Right renal cortex interstitium (tissue), 3 donors: ENCODE measurements at places on chromosomes 4 and X.
A peak's percentile ranks its signal among the peaks of the same experiment; 100 is the strongest.

DNA sequence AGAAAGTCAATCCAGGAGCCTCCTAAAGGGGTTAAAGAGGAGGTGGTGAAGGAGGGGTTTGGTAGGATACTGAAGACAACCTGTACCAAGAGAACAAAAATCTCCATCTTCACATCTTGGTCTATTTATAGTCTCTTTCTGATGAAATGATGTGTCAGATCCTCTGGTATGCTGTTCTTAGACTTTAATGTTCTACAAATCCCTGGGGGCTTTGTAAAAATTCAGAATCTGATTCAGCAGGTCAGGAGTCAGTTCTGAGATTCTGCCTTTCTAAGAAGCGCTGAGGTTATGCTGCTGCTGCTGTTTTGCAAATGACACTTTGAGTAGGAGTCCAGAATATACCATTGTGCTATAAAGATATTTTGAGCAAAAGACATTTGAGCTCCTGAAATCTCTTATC lies 172.9 kb upstream of the GLRA2 start:
- no peak for DNase-seq

DNA sequence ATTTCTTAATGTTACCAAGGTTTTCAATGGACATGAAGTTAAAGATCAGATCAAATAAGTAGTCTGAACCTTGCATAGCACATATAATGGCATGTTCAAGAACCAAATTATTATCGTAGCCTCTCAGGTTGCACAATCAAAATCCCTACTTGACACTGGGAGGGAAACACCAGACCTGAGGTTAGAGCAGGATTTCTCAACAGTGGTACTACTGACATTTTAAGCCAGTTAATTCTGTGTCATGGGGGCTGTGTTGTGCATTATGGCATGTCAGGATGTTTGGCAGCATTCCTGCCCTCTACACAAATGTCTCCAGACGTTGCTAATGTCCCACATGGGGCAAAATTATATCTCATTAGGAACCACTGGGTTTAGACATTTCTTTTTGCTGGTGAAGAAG lies 20.8 kb downstream of the RLIM start:
- no peak for DNase-seq

- DNase-seq: no peak
Observed at GRCh38 chrX:37745835-37746217, 34.0 kb upstream of the CYBB start.

DNA sequence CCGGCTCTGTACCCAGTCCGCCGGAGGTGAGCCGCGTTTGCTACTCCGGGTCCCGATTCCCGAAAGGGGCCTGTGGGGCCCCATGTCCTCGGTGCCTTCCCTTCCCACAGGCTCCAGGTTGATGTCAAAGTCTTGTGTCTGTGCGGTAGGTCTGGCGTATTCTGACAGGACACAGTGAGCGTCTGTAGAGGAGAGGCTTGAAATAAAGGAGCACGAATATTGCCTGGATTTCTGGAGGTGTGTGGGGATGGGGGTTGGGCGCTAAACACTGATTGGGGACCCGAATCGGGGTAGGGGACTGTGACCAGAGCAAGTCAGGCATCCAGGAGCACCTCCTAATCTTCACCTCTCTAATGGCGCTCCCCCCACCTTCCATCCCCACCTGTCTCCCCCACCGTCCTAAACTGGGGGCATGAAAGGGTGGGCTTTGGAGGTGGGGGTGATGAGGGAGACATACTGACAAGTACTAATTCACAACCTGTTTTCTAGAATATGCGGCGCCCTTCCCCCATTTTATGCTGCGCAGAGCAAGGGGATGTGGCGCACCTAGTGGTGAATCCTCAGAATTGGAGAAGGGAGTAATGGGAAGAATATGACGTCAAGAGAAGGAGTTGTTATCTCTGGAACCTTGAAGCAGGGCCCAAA lies 855 bp downstream of the GPRASP2 start:
- peak; percentile 29 for DNase-seq

GRCh38 chrX:16832301-16832700 lies 37.9 kb downstream of the RBBP7 start:
- no peak for DNase-seq

- no peak for DNase-seq
Observed at GRCh38 chr4:152983774-152984411, 47.8 kb downstream of the FHDC1 start.

GRCh38 chr4:117327491-117327890 lies 242.1 kb upstream of the TRAM1L1 start:
- DNase-seq: no peak

DNA sequence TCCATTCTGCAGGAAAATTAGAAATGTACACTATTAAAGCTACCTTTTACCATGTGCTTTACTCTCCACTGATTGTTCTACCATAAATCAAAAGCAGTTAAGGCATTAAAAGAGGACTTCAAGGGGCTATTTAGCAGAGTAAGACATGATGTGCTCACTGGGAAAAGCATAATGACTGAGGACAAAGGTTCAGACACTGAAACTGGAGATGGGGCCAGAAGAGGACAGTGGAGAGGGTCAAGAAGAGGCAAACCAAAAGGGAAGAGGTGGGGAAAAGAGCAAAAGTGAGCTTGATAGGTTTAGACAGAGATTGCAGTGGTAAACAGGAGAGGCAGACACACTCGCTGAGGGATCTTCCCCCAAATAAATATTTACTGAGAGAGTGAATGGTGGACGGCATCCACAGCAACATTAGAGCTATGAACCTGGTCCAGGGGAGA lies 23.8 kb downstream of the SH3RF1 start:
- no peak for DNase-seq
